Peyer's patch (tissue), 4 donors: ENCODE measurements at places on chromosomes 3 and 15. TPM values are rescaled to one million over a fixed set of nuclear protein-coding genes. Genes with fewer than 3 reads are reported as not detected.

GRCh38 chr15:94670438-94671034 is 439.2 kb downstream of the MCTP2 start:
- no peak for DNase-seq

DNA sequence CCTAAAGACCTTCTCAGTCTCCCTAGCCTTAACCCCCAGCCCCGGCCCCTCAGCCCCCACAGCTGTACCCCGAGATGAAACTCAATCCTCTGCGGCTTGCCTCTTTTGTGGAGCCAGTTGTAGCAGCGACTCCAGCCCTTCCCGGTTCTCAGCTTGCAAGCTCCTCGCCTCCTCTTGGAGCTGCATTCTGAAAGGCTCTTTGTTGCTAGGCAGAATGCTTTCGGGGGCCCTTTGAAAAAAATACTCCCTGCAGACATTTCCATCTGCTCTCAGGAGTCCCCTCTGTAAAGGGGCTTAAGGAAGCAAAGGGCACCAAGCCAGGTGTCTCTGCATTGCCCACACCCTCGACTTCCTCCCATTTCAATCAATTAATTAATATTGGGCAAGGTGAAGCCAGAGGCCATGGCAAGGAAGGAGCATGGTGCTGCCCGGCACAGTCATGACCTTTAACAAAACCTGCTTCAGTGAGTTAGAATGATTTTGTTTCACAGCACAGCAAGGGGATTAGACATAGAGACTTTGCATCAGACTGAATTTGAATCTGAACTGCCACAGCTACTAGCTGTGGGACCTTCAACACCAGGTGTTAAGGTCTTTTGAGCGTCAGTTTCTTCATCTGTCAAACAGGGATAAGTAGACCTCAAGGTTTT is 65.5 kb downstream of the SRGAP3 start:
- DNase-seq: no peak

DNA sequence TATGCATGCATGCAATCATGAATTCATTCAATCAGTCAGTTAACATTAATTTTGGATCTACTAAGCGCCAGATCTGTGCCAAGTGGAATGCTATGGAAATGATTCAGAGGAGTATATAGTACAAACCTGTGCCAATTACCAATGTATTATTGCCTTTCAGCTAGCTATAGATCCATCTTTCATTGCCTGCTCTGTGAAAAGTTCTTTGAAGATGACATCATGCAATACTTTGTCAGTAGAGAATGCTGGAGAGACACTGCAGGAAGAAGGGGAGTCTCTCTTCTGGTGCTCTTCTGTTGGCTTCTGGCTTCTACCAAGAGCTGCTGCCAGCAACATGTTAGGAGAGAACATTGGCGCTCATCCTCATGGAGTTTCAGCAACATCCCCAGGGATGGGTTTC is 81.0 kb upstream of the LMCD1 start:
- no peak for DNase-seq

DNA sequence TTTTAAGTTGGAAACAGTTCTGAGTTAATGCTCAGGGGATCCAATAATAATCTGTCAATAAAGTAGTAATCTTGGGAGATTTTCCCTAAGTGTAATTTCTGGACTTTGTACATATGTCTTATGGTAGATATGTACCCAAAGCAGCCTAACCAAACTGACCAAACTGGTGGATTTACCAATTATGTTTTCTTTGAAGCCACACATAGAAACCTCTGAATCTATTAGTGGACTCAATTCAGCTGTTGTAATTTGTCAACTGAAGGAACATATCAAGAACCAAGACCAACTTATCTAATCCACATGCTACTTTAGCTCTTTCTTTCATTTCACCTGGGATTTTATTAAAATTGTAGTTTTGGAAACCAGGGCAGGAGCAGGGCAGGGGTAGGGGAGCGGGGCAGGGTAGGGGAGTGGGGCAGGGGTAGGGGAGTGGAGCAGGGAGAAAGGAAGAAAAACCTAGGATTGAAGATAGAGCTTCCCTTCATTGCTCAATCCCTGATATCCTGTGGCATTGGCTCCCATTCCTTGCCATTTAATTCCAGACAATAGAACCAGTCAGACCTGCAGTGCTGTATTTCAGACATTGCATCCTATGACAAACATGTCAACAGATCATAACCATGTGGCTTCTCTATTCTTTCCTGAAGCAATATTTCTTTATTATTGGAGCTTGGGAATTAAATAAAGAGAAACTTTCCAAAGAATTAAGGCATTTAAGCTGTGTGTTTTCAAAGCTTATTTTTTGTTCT is 101.8 kb downstream of the NFKBIZ start:
- DNase-seq: no peak

DNA sequence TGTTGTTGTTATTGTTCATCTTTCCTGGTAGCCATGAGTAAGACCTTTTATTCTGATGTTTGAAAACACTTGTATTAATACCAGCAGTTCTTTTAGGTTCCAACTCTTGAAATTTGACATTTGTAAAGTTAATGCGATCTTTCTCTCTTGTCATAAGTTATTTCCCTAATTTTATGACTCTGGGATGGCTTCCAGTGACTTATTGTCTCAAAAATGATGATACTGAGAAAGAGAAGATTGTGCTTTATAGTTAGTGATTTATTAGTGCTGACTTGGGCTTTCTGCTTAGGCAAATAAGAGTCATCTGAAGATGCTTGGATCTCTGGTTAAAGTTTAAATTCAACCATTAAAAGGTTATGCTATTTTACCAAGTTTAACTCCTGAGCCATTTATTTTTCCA is 715.2 kb downstream of the GRM7 start:
- no peak for DNase-seq

DNA sequence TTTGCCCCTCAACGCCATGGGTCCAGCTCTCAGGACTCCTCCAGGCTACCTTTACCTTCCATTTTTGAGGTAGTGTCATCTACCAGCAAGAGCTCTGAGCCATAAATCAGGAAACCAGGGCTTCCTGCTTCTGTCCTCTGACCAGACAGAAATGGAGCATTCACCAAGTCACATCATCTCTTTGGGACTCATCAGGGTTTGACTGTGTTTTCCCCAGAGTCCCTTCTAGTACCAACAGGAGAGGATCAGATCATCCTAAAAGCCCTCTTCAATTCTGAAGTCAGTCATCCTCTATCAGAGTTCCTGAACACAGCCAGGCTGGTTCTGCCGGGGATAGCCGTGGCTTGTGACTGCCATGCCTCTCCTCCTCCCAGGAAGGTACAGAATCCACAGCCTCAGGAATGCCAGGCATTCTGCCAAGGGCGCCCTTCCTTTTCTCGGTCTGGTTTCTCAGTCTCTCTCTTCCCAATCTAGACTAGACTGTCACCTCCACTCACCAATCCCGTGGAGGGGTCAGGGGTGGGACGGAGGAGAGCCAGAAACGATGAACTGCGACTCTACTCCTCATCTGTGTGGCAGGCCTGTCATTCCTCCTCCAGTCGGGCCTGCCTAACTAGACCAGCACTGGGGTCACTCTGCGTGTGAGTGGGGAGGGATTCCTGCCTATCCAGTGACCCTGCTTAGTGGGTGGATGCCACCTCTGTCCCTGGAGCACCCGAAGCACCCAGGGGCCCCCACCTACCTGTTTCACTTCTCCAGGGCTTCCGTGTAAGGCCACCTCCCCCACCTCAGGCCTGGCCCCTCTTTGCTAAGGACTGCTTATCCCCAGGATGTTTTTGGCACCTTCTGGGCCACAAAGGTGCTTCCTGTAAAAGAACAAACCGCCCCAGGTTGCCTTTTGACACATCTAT is 30.9 kb downstream of the CCNL1 start:
- peak; percentile 85 for DNase-seq

DNA sequence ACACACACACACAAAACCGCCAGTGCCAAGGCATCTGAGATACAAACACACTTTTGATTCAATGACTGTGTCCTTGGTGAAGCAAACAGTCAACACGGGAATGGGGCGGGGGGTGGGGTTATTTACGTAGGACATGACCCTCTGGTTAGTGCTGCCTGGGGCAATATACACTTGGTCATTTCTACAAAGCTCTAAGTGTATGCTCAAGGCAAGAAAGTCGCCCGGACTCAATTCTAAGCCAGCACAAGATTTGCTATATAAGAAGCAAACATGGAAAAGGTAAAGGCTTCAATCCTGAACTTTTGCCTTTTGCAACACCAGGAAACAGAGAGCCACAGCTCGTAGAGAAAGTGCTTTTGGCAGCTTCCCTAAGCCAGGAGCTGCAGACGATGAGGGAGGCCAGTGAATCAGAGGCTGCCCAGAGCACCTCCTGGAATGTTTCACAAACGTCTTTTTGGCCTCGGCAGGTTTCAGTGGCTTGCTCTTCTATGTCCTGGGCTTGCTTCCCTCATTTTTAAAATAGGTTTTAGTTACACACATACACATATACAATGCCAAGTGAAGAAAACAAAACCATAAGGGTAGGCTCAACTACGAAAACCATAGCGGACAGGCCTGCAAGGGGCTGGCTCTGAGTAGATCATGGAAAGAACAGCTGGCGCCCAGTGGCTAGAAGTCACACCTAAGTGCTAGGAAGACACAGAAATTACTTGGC is 73.6 kb downstream of the TM4SF4 start:
- no peak for DNase-seq

- no peak for DNase-seq
These were observed 140.3 kb downstream of the TBC1D5 start for GRCh38 chr3:17602126-17602525.

DNA sequence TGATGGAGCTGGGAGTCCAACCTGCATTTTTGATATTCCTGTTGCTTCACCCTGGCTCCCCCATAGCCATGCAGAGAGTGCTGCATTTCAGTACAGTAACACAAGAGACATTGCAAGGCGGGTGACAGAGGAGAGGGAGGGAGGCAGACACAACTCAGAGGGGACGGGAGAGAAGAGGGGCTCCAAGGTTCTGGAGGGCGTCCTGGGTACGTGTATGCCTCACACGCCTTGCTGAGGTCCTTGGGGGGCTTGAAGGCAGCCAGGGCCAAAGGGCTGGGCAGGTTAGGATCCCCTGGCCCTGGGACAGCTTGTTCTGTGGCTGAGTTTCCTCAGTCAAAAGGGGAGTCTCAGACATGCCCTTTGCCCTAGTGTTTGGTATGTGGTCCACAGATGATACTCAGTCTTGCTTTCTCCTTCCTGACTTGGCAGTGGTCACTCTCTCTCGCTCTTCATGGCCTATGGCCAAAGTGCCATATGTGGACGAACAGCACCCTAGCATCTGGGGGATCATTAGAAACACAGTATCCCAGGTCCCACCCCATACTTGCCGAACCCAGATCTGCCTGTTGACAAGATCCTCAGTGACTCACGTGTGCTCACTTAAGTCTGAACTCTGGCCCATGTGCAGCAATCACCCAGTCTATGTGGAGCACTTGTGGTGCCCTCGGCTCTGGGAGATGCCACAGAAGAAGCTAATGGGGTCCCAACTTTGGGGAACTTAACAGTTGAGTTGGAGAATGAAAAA is 52.9 kb downstream of the FGD5 start:
- peak; percentile 73 for DNase-seq

- DNase-seq: no peak
These were observed 31.9 kb upstream of the TICRR start for GRCh38 chr15:89543389-89543788.

GRCh38 chr3:76405196-76405595 is 619.8 kb upstream of the ZNF717 start:
- no peak for DNase-seq

- DNase-seq: no peak
These were observed 378.7 kb upstream of the ATP11B start for GRCh38 chr3:182414586-182414985.

- no peak for DNase-seq
These were observed 35.0 kb downstream of the ACAP2 start for GRCh38 chr3:195407531-195408409.

GRCh38 chr3:65330072-65330471 is 642.3 kb upstream of the ADAMTS9 start:
- DNase-seq: no peak

DNA sequence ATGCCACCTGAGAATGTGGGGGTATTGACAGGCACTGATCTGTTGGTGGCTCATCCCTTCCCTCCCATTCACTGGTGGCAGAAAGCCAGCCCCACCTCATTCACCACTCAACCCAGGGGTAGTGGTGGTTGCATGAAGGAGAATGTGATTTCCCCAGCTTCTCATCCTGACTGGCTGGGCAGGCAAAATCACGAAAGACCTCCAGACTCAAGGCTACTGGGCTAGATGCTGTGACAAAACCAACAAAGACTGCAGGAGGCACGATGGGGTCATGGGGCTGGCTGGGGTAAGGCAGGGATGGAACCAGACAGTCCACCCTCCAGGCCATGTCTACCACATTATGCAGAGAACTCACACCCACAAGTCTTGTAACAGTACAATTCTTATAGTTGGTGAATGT is 33.9 kb downstream of the FSTL1 start:
- DNase-seq: no peak

DNA sequence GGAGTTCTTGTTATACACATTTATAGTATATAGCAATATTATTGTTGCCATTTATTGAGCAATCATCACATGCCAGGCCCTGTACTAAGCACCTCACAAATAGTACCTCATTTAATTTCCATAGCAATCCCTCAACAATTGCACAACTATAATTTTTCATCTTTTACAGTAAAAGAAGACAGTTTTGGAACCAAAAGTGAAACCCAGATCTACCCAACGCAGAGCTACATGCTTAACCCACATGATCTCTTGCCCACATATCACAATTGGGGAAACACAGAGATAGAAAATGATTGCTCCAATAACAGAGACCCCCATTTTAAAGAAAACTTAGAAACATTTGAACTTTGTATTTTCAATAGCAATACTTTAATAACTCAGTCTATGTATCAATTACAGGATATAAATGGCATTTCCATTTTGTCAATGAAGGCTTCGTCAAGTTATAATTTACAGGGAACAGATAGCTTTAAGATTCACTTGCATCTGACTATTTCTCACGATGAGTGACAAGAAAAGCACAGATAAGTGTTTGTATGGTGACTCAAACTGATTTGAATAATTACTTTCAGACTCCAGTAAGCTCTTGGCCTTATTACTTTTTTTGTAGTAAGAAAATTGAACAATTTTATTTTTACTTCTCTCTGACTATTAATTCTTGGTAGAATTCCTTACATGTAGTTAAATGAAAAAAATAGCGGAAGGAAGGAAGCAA is 38.7 kb upstream of the CCDC50 start:
- DNase-seq: no peak

DNA sequence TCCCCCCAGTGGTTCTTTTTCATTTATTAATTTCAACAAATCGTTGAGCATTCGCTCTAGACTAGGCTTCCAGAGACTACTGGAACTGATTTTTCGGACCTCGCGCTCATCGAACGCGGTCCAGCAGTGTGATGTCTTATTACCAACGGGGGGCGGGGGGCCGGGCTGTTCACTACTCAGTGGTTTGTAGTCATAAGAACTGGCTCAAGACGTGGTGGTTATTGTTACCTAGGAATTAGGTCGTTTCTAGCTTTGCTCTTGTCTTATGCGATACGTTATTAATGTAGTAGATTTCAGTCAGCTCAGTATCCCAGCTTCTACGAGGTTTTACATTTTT is 858 bp downstream of the RBM5 start:
- no peak for DNase-seq

Gene CCR3
- not detected for total RNA-seq

Gene GOLGA8B
- 228 TPM for total RNA-seq

Gene KBTBD12
- 2.3 TPM for total RNA-seq

Gene PLCH1
- total RNA-seq: 19.1 TPM

Gene SLC28A1
- 61.1 TPM for total RNA-seq

Gene SEMA5B
- not detected for total RNA-seq

Gene ZBTB47
- 30.5 TPM for total RNA-seq

Gene CCR5
- 1.6 TPM for total RNA-seq

Gene ARPIN
- 20.6 TPM for total RNA-seq

Gene COMMD2
- total RNA-seq: 21.7 TPM

Gene B3GALNT1
- total RNA-seq: 0.18 TPM
